ENCODE measurements at places on chromosomes 7 and 10.

GRCh38 chr7:142301923-142302550 lies 44.2 kb upstream of the PRSS58 start:
- H3K27ac ChIP-seq: no peak overlapping the region
- no peaks in the 10 kb centered on the region for H3K36me3 ChIP-seq
- H3K4me3 ChIP-seq: no peak overlapping the region
- no peaks in the 10 kb centered on the region for H3K4me1 ChIP-seq

DNA sequence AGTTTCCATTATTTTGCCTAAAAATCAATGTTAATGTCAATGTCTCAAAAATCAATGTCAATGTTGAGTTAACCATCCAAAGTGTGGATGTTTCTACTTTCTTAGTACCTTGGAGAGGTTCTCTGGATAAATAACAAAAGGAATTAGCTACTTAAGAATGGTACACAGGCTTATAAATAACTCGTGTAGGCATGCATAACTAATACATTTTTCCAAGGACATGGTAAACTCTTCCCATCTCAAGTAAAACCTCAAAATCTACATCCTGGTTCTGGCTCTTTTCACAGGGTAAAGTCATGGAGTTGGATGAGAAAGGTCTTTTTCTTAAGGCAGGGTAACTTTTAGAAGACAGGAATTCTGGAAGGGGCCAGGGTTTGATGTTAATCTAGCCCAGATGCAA lies 59.9 kb downstream of the CAV1 start:
- H3K4me3 ChIP-seq: no peak overlapping the region
- H3K36me3 ChIP-seq: no peaks in the 10 kb centered on the region
- no peak overlapping the region for H3K27ac ChIP-seq

DNA sequence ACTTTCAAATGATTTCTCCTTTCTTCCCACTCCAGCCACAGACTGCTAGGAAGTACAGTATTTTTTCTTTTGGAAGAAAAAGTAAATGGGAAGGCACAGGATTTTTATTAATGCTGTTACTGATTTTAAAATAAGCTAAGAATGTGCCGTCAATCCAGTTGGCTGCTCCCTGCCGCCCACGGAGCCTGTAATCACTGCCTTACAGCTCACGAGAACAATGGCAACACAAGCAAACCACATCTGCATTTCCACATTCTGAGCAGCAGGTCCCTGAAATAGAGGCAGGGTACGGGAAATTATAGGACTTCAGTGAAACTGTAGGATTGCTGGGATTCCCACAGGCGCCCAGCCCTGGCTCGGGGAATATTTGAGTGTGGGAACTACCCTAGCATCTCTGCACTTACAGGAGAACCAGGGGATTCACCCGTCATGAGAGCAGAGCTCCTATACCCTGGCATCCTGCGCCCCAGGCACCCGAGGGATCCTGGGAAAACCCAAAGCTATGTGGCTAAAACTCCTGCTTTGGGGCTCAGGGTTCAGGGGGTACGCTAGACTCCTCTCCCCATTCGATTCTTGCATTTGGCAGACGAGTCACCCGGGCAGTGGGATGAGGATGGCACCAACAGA lies 72.9 kb upstream of the TNS3 start:
- H3K27me3 ChIP-seq: no peaks in the 10 kb centered on the region
- H3K36me3 ChIP-seq: no peaks in the 10 kb centered on the region
- DNase-seq: no peak
- no peak overlapping the region for H3K4me3 ChIP-seq
- no peak overlapping the region for H3K27ac ChIP-seq

DNA sequence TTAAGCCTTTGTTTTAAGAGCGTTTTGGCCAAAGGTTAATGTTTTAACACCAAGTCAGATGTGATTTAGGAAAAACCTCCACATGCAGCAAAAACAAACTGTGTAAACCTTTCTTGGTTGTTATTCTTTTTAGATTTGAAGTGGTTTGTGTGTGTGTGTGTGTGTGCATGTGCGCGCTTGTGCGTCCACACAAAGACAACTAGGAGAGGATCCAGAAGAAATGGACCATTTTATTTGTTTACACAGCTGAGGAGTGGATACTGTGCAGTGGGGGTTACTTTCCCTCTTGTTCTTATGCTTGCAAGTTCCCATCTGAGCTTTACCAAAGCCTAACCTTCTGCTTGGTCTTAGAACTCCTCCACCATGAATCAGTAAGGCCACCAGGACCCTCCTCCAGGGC lies 20.0 kb downstream of the TCF7L2 start:
- H3K4me3 ChIP-seq: no peak overlapping the region
- no peak for DNase-seq
- peaks cover 28% of the 10 kb centered on the region for H3K4me1 ChIP-seq
- H3K36me3 ChIP-seq: peaks cover 44% of the 10 kb centered on the region

DNA sequence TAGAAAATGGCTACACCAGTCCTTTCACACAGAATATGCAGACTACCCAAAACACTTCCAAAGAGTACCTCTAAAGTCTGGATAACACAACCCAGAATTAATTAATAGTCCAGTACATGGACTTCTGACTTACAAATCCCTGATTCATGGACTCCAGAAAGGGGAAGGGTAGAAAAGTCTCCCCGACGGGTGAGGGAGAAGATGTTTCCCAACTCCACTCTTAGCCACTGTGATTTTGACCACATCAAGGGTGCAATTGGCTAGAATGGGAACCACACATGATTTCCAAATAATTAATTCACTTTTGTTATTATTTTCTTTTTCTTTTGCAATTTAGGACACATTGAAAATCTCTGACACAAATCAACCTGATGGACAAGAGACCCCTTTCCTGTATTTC lies 1.4 kb downstream of the TMEM130 start:
- DNase-seq: no peak
- H3K27ac ChIP-seq: no peak overlapping the region
- peaks cover 51% of the 10 kb centered on the region for H3K27me3 ChIP-seq

GRCh38 chr7:42152329-42153205 lies 84.4 kb downstream of the GLI3 start:
- no peak overlapping the region for H3K27ac ChIP-seq
- no peak overlapping the region for H3K4me3 ChIP-seq
- peaks cover 9% of the 10 kb centered on the region for H3K27me3 ChIP-seq
- no peaks in the 10 kb centered on the region for H3K36me3 ChIP-seq

DNA sequence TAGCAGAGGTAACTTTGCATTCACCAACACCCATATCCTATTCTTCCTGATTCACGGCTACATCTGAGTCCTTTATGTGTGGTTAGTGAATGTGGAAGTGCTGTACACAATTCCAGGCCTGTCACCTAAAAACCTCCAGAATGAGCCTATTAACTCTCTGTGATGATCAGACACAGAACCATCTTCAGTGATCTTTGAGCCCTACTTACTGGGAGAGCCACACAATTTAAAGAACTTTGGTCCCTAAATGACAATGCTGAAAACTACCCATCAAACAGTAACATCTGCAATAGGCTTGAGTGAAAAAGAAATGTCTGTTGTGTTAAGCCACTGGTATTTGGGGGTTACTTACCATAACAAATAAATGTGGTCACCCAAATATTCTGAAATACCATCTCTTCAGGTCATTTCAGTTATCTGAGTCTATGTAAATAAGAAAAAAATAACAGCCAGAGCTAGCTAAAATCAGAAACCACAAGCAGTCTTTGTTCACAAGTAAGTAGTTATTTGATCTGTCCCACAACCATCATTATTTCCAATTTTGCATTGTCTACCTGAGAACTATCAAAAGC lies 145.7 kb downstream of the HGF start:
- H3K27ac ChIP-seq: no peak overlapping the region
- H3K4me1 ChIP-seq: peaks cover 5% of the 10 kb centered on the region
- no peaks in the 10 kb centered on the region for H3K27me3 ChIP-seq
- no peak overlapping the region for H3K4me3 ChIP-seq
- DNase-seq: no peak

- H3K27ac ChIP-seq: no peak overlapping the region
- no peaks in the 10 kb centered on the region for H3K27me3 ChIP-seq
- H3K4me1 ChIP-seq: no peaks in the 10 kb centered on the region
These were observed 123.3 kb downstream of the TRRAP start for GRCh38 chr7:99001482-99002147.

DNA sequence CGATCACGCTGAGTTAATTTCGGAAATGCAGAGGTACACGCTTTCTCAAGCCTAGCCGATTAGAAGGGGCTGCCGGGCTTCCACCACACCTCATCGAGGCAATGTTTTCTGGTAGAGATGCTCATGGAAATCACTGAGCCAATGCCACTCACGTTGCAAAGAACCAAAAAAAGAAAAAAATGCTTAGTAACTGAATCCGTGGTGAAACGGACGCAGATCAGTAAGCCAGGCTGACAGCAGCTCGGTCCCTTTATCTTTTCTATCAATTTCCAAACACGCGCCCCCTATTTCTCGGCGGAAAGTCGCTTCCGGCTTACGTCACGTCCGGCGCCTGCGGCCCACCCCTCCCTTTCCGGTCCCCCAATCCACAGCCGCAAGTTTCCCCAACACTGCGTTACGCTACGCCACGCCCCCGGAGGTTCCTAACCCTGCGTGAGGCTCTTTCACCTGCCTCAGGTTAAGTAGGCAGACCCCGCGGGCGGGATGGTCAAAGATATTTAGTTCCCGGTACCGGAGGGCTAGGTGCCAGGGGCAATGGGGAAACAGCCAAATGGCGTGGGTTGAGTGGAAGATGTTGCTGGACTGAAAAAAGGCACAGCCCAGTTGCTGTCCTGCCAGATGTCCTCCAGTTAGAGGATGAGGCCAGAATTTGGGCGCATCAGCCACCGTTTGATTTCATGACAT lies at the start of gene NSUN6:
NSUN6 (minus strand) TSS at position 264 of the 684 bp plus-strand sequence. CDS start 384 bp downstream, outside the sequence.
- peak; percentile 80 for DNase-seq
- H3K27ac ChIP-seq: peak within 1 kb of the TSS; percentile 98
- peaks cover 20% of the 10 kb centered on the region for H3K4me1 ChIP-seq

DNA sequence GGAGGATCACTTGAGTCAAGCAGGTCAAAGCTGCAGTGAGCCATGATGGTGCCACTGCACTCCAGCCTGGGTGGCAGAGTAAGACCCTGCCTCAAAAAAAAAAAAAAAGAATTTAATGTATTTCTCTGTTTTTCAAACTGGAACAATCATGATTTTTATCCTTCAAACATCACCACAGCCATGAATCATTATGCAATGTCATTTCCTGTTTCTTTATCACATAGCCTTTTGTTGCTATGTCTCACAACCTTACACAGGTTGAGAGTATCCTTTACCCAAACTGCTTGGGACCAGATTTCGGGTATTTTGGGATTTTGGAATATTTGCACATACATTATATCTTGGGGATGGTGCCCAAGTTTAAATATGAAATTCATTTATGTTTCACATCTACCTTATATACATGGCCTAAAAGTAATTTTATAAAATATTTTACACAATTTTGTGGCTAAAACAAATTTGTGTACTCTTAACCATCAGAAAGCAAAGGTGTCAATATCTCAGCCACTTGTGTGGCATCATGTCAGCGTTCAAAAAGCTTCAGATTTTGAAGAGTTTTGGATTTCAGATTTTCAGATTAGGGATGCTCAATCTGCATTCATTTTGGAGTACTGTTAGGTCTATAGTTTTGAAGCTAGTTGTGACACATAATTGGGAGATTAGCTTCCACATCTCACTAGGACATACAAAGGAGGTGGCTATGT lies 8.2 kb downstream of the NT5C3A start:
- DNase-seq: no peak
- H3K4me1 ChIP-seq: peaks cover 17% of the 10 kb centered on the region
- no peak overlapping the region for H3K27ac ChIP-seq

DNA sequence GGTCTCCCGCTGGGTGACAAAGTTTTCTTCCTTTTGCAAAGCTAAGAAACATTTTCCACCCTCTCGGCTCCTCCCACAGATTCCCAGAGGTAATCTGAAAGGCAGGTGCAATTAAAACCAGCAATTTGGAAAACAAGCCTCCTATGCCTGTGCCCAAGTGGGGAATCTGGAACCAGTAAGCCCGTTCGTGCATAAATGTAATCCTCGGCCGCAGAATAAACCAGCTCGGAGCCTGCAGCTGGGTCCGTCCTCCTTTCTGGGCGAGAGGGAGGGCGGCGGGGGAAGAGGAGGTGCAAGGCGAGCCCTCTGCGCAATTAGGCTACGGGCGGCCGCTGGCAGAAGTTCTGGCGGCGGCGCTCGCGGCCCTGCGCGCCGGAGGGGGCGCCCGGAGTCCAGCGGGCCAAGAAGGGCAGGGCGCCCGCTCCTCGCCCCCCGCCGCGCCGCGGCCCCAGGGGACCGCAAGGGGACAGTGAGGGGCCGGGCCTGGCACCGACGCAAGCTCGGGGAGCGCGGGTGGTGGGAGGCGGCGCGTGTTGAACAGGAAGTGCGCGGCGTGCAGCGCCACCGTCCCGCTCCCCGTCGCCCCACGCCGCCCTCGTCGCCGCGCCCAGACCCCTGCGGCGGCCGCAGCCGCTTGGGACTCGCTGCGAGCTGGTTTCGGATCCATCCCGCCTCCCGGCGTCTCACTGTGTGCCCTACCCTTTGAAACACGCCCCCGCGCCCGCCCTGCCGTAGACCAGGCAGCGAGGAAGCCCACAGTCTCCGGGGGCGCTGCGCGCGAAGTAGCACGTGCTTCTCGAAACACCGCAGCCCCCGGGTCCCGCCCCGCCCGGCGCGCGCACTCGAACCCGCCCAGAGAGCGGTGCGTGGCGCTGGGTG lies at the start of gene PRKAG2:
PRKAG2 (minus strand) TSS at position 217 of the 879 bp plus-strand sequence. CDS start 495 bp downstream, outside the sequence.
- H3K27ac ChIP-seq: peak within 1 kb of the TSS; percentile 69
- peak within 1 kb of the TSS; percentile 89 for H3K4me3 ChIP-seq

Measured in progenitor cell of endocrine pancreas (in vitro differentiated cells).